ENCODE measurements at places on chromosomes 4 and X.

GRCh38 chrX:23797371-23798128 is 14.6 kb downstream of the SAT1 start:
- no peak for DNase-seq

- DNase-seq = no peak
Measured at GRCh38 chr4:174358410-174358809, 74.7 kb downstream of the CEP44 start.

DNA sequence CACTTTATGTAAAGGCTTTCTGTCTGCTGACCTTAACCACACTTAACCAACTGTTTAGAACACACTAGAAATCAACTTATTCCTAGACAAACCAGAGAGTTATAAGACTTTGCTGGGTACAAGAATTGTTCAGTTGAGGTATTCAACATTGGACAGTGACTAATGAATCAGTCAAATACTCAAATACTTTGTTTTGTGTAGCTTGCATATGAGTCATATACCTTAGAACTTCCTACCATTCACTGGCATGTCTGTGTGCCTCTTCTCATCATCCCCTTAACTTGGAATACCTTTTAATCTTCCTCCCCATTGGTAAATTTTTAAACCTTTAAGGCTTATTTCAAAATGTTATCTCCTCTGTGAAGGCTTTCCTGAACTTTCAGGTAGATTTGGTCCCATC is 708.8 kb upstream of the GRIA3 start:
- no peak for DNase-seq

DNA sequence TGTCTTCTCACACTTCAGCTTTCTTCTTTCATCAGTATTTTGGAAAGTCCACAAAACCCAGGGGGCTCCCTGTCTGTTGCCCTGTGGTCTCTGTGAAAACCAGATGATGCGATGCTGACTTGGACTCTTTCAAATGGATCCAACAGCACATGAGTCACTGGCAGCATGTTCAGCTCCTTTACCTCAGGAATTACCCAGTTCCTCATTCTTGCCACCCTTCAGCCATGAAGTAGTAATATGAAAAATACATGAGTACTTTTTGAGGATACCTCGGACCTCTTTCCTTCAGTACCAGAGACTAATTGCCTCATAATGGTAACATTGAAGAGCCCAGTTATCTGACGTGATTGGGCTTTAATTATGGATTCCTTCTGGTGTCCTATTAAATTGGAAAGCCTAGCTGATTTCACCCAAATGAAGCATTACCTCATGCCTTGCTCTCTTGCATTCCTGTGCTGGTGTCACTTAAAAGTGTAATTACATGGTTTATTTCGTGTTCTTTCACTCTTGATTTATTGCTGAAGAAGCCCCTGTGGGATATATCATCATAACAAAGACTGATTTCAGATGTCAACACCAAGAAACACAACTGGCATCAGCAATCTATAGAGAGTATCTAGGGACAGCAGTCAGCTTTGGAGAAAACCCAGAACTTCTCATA is 63.4 kb downstream of the NFKB1 start:
- no peak for DNase-seq

GRCh38 chr4:48954314-48954713 is 31.8 kb upstream of the CWH43 start:
- no peak for DNase-seq

GRCh38 chr4:141244419-141244818 is 23.7 kb downstream of the ZNF330 start:
- DNase-seq = no peak
